Right cardiac atrium (tissue), 5 donors: ENCODE measurements at places on chromosomes 11 and 22.

- peak; percentile 69 for DNase-seq
Measured at GRCh38 chr11:3835751-3836150, 5.0 kb downstream of the RHOG start.

GRCh38 chr22:36660510-36660840, 43.1 kb downstream of the CACNG2 start:
- no peak for DNase-seq

DNA sequence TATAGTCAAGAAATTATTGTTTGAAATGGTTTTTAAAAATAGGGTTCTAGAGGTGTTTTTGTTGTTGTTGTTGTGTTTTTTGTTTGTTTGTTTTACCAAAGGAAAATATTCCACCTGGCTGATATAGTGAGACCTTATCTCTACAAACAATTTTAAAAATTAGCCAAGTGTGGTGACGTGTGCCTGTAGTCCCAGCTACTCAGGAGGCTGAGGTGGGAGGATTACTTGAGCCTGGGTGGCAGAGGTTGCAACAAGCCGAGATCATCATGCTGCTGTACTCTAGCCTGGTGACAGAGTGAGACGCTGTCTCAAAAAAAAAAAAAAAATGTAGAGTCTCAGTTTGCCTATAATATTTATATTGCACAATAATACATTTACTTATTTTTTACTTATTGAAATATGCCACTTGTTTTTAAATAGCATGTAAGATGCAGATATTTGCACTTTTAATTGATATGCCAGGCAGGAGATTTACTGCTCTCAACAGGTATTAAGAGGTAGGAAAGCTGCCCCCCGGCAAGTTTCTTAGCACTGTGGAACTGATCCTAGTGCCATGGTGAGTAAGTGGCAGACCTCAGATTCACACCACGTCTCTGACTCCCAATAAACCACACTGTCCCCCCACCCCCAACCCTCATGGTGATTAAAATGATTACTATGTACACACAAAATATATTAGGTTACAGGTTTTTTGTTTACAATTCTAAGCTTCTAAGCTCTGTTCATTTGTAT, 157.4 kb downstream of the TEAD1 start:
- DNase-seq: no peak

DNA sequence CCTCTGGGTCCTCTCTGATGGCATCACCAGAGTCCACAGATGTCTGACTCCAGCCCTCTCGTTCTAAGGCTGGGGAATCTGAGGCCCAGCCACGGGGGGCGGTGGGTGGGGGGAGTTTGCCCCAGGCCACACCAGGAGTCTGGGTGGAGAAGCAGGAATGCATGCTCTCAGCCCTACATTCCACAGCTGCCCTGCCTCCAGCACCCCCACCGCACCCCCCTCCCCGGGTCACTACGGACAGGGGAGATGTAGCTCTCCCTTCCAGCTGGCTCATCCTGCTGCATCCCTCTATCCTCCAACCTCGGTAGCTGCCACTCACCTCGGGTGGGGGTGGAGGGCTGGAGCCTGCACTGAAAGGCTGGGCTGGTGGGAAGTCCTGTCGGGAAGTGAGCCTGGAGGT, 2.3 kb upstream of the PVALB start:
- DNase-seq: no peak

GRCh38 chr11:116862951-116863350, 25.5 kb upstream of the APOA1 start:
- DNase-seq: no peak

- no peak for DNase-seq
Measured at GRCh38 chr11:103968685-103969084, 67.8 kb upstream of the DDI1 start.

GRCh38 chr11:133808393-133809140, 36.7 kb downstream of the SPATA19 start:
- DNase-seq: no peak

- DNase-seq: no peak
Measured at GRCh38 chr11:2507212-2507901, 62.5 kb downstream of the KCNQ1 start.

DNA sequence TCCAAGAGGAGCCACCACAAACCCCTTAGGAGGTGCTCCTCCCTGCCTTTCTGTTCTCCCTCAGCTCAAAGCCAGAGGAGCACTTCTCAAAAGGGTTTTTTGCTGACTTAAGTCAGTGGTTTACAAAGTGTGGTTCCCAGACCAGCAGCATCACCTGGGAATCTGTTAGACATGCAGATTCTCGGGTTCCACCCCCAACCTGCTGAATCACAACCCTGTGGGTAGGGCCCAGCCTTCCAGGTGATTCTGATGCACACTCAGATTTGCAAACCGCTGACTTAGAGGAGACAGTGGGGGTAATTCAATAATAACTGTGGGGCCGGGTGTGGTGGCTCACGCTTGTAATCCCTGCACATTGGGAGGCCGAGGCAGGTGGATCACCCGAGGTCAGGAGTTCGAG, 22.8 kb downstream of the CREB3L1 start:
- peak; percentile 10 for DNase-seq

- DNase-seq: no peak
Measured at GRCh38 chr11:119432484-119433357, 9.7 kb upstream of the THY1 start.

GRCh38 chr11:124050748-124051147, 9.6 kb upstream of the OR10G7 start:
- DNase-seq: no peak

- DNase-seq: no peak
Measured at GRCh38 chr11:34332524-34332923, 25.3 kb downstream of the ABTB2 start.

DNA sequence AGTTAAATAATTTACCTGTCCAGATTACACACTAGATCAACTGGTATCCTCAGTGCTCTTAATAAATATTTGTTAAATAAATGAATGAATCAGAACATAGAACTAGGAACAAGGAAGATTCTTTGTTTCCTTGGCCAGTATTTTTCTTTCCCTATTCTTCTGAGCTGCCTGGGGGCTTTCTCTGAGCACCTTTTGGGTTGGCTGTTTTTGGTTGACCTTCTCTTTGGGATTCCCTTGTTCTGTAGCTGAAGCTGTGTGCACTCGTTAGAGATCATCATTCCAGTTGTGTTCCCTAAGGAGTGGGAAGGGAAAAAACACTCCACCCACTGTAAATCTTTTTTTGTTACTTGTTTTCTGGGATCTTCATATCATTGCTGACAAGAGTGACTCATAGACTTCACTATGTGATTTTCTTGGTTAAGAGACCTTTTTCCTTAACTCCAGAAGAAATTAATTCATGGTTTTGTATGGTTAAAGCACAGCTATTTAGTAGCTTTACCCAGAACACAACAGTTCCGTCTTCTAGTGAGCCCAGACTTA, 84.3 kb downstream of the STIM1 start:
- DNase-seq: no peak
